ENCODE measurements at places on chromosomes 6 and 20. TPM values are rescaled to one million over a fixed set of nuclear protein-coding genes. Genes with fewer than 3 reads are reported as not detected.

DNA sequence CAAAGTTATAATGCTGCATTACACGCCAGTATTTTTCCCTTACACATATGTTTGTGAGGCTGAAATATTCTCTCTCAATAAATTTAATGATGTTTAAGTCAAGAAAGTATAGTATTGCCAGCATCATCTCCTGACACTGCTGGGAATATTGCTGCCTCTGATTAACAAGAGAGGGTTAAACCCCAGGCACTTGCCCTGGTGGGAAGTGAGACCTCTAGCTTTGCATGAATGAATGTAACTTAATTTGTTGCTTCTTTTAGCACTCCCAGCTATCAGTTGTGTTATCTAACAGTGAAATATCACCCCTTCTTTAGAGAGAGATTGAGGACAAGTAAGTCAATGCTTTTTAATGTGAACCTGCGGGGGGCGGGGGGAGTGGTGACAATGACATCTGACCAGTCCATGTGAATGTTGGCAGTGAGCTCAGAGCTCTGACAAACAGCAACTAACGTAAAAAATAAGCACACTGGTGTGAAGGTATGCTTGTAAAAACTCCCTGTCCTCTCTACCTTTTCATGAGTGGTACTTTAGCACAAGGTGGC is 9.8 kb downstream of the FOXA2 start:
- no peak for DNase-seq

The SERPINB1 gene
- 18.6 TPM for polyA plus RNA-seq

DNA sequence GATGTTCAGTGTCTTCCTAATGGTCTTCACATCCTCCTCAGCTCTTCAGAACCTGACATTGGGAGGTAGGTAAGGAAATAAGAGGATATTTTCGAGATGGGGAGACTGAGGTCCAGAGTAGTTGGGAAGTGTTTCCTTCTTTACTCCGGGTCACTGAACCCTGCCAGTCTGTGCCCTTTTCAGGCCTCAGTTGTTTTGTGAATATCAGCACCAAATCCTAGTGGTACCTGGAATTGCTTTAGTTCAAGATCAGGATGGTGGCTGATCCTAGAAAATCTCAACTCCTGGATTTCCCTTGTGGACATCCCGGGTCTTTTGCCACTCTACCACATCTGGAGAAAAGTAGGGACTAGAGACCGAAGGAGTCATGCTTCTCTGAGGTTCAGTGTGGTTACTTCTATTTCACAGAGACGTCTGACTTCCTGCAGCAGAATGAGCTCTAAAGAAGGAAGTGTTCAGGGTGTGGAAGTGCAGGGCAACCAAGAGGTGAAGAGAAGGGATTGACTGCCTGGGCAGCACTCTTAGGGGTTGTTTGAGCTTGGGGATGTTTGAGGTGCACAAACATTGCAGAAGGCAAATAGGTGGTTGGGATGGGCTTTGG is 995 bp downstream of the STK4 start:
- peak; percentile 44 for DNase-seq

The BPIFB4 gene
- polyA plus RNA-seq: 0.09 TPM

The TRAPPC3L gene
- 0.17 TPM for polyA plus RNA-seq

The TSHZ2 gene
- 19.1 TPM for polyA plus RNA-seq

GRCh38 chr20:47648943-47649342 is 136.3 kb downstream of the SULF2 start:
- DNase-seq: no peak

DNA sequence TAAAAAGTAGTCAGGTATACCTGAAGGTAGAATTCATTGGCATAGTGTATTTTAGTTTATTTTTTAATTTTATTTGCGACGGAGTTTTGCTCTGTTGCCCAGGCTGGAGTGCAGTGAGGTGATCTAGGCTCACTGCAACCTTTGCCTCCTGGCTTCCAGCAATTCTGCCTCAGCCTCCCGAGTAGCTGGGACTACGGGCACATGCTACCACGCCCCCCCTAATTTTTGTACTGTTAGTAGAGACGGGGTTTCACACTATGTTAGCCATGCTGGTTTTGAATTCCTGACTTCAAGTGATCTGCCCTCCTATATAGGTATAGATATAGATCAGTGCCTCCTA is 102.8 kb upstream of the PRSS16 start:
- DNase-seq: no peak

The CPXM1 gene
- polyA plus RNA-seq: 83.9 TPM

The TCP11 gene
- 0.12 TPM for polyA plus RNA-seq

The BPIFA2 gene
- not detected for polyA plus RNA-seq

The FAM184A gene
- 11.3 TPM for polyA plus RNA-seq

The RAET1L gene
- 0.14 TPM for polyA plus RNA-seq

The PCK1 gene
- 0.20 TPM for polyA plus RNA-seq

GRCh38 chr20:54340667-54341081 is 132.8 kb downstream of the PFDN4 start:
- DNase-seq: peak; percentile 20

Data from muscle of leg (tissue), 16 donors.